ENCODE measurements at places on chromosomes 12 and 14. TPM values are rescaled to one million over a fixed set of nuclear protein-coding genes. Genes with fewer than 3 reads are reported as not detected.

GRCh38 chr14:81153187-81153586 is 67.6 kb downstream of the GTF2A1 start:
- no peak for DNase-seq

DNA sequence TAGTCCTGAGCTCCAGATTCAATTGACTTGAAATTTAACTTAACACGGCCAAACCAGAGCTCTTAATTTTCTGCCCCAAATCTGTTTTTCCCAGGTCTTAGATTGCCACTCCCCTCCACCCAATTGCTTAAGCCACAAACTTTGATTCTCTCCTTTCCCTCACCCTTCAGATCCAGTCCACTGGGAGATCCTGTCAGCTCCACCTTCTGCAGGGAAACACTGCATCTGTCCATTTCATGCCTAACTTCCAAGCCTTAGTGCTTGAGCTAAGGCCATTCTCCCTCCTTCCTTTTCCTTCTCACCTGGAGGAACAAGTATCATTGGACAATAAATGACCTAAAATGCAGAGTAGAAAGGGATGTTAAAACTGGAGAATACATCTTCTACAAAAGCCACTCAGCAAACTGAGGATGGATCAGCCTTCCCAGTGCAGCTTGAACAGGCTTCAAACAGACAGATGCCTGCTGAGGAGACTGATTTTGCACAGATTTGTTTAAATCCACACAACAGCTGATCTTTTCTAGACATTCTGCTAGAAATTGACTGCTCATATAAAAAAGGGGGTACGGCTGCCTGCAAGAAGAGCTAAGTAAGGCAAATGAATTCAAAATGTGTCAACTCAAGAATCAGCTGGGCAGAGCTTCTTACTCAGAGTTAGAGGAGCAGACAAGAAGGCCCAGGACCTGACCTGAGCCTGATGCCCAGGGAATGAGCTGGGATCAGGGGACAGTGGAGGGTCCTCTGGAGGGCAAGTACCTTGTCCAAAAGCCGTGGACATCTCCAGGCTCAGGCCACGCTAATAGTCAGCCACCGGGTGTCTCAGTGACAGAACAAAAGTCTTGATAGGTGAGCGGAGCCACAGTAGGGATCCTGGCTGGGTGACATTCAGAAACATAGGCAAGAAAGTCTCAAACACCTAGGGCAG is 81.3 kb upstream of the RIC8B start:
- DNase-seq: no peak

- no peak for DNase-seq
Observed at GRCh38 chr12:61894168-61894567, 366.0 kb upstream of the USP15 start.

DNA sequence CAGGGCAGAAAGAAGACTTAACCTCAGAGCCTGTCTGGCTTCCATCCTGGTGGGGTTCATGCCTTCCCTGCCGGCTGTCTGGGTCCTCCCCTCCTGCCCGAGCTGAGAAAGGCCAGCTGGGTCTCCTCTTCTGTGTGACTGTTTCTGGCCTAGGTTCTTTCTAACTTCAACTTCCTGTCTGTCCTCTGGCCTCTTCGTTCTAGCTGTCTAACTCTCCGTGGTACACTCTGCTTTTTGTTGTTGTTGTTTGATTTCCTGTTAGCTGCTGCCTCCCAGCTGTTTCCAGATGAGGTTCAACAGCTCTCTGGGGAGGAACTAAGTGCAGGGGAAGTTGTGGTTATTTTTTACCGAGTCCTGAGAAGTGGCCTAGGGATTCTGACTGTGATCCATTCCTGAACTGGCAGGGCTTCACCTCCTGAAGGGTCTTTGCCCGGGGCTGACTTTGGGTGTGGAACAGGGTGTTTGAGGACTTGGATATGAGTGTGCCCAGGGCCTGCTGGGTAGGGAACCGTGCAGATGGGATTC is 3.2 kb downstream of the MLXIP start:
- peak; percentile 52 for DNase-seq

GRCh38 chr12:30268041-30268440 is 427.6 kb downstream of the IPO8 start:
- no peak for DNase-seq

PLEKHG7 gene
- total RNA-seq: 0.17 TPM

- no peak for DNase-seq
Observed at GRCh38 chr12:12508612-12509011, 54.1 kb downstream of the DUSP16 start.

TAS2R19 gene
- total RNA-seq: 11.6 TPM

DNA sequence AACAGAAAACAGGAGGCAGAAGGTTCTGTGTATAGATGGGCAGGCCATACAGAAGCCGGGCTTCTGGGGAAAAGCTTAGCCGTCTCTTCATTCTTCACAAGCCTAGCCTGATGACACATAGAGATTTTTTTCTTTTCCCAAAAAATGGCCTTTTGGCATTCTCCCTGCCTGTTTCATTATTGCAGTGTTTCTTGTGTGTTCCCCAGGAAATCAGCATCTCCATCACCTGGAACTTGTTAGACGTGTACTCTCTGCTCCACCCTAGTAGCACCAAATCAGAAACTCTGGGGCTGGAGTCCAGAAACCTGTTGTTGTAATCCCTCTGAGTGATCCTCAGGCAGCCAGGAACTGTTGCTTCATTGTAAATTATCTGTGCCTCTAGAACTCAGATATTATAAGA is 388.1 kb downstream of the CCDC91 start:
- DNase-seq: no peak

FAM186B gene
- total RNA-seq: 0.35 TPM

PRH1 gene
- total RNA-seq: 5.9 TPM

- DNase-seq: peak; percentile 82
Observed at GRCh38 chr12:8145754-8146441, 10.9 kb upstream of the ZNF705A start.

BATF gene
- not detected for total RNA-seq

DNA sequence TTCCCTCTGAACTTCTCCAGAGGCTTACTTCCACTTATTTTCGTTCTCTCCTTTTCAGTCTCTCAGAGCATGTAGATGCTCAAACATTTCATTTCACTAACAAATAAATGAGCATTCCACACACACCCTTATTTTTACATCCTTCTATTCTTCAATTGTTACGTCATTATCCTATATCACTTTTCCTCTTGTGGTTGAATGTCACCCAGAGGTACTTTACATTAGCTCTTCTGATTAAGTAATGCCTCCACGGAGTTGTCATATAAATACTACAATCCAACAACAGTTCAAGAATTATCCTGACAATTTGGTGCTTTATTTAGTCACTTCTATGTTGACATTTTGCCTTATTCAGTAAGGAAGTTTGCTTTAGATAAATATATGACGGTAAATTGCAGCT is 18.4 kb downstream of the FAR2 start:
- DNase-seq: no peak

GRCh38 chr14:22152161-22152870 is 436.7 kb downstream of the DAD1 start:
- DNase-seq: no peak

BIN2 gene
- total RNA-seq: not detected

SERPINA6 gene
- 0.35 TPM for total RNA-seq

TMPRSS12 gene
- not detected for total RNA-seq

SLC8A3 gene
- not detected for total RNA-seq

DNA sequence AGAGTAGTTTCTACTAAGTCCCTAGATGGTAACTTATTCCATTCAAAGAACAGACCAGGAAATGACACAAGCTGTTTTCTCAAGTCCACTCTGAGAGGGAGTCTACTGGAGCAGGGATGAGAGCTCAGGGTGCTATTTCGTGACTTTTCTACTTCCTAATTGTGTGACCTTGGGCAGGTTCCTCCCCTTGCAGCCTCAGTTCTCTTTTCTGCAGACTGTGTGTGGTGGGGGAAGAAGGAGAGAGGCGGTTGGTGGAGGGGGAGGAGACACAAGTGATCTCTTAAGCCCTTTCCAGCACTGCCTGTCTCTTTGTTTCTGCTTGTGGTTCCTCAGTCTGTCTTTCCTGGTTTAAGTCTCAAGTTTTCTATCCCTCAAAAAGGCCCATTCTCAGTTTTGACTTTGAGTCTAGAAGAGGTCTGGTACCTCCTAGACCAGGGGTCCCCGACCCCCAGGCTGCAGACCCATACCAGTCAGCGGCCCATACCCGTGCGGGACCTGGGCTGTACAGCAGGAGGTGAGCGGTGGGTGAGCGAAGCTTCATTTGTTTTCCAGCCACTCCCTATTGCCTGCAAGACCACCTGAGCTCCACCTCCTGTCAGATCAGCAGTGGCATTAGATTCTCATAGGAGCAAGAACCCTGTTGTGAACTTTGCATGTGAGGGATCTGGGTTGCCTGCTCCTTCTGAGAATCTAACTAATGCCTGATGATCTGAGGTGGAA is 10.7 kb downstream of the FGF6 start:
- no peak for DNase-seq

- DNase-seq: no peak
Observed at GRCh38 chr12:61523276-61523992, 736.8 kb upstream of the USP15 start.

DNA sequence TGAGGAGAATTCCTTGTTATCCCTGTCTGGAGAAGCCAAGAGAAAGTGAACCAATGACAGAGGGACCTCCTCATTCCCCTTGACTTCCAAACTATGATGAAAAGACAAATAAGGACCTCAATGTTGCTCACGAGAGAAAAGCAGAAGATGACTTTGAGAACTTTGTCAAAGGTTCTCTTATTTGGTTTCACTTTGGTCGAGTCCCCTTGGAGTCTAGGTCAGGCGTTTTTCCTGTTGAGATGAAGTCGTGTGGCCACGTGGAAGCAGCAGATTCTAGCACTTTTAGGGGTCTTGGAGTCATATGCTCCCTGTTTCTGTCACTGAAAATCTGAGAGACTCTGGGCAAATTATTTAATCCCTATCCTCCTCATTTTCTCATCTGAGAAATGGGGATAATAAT is 33.8 kb upstream of the COL2A1 start:
- DNase-seq: no peak

GRCh38 chr12:29738365-29738764 is 45.4 kb downstream of the TMTC1 start:
- DNase-seq: no peak

TMEM121 gene
- 8.4 TPM for total RNA-seq

- DNase-seq: no peak
Observed at GRCh38 chr12:128077917-128078298, 189.1 kb upstream of the TMEM132C start.

DNA sequence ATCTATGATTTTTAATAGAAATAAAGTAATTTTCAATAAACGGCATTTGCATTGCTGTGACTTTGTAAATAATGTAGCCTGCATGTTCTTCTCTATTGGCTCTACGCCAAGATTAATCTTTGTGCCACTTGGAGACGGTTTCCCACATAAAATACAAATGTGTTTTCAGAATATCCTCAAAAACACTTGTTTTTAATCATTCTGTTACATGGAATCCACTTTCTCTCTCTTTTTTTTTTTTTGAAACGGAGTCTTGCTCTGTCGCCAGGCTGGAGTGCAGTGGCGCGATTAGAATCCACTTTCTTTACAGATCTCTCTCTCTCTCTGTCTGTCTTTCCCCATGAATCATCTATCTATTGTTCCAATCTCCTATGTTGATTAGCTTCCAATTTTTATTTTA is 22.8 kb upstream of the SSPN start:
- DNase-seq: no peak

GRCh38 chr12:22409377-22410164 is 75.1 kb upstream of the ST8SIA1 start:
- DNase-seq: no peak

SMIM41 gene
- total RNA-seq: 0.15 TPM

DNA sequence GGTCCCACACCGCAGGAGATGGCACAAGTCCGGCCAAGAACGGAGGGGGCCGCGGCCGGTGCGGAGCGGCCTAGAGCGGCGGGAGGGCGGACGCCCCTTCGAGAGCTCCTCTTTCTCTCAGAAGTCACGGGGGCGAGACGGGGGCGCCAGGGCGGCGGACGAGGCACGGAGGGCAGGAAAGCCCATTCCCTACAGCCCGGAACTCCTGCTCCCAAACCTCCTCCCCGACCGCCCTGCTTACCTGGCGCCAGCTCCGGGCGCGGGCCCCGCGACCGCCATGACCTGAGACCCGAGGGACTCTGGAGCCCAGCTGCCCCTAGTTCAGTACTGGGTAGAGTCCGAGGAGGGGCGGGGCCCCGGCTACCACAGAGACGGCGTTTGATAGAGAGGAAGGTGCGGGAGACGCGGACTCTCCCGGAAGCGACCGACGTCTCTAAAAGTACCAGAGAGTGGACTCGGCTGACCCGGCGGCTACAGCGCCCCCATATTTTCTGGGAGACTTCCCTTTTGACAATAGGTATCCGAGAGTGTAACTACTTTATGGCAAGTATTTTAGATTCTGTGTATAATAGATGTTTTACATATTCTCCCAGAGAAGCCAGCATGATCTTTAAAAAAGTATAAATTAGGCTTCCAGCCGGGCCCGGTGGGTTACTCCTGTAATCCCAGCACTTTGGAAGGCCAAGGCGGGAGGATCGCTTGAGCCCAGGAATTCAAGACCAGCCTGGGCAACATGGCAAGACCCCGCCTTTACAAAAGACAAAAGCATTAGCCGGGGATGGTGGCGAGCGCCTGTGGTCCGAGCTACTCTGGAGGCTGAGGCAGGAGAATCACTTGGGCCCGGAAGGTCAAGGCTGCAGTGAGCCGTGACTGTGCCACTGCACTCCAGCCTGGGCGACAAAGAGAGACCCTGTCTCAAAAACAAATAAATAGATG is at the start of gene ABCD4:
TSS of gene ABCD4 (minus strand) at position 301 of the 936 bp plus-strand sequence. CDS start at position 279, 22 bp downstream.
- peak; percentile 84 for DNase-seq

DNA sequence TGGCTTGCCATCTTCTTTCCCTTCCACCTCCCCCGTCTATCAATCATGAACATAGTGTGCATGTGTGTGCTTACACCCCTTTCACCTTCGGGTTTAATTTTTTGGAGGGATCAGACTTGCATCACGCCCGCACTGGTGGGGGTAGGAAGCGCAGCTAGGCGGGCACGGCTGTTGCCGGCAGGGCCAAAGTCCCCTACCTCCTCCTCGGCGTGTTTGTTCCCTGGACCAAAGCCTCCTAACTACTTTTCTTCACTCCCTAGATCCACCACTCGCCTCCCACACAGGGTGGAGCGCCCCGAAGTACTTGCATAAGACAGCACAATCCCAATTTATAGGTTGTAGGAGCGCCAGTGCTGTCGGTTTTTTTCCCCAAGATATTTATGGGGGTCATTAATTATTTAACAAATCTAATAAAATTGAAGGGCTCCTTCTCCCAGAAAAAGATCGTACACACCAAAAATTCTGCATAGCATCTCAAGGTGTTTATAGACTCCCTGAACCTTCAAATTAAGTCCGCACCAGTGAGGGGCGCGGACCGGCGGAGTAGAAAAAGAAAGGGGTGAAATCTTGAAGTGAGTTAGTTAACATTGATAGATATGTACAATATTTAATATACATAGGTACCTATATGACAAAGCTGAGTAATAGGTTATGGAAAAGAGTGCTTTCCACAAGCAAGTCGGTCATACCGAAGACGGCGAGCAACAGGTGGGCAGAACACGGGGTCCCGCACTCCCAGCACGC is 717 bp downstream of the PKP2 start:
- no peak for DNase-seq

Data from renal cortical epithelial cell (primary cell).